Posterior vena cava (tissue), 2 donors: ENCODE measurements at places on chromosomes 13 and 19.

DNA sequence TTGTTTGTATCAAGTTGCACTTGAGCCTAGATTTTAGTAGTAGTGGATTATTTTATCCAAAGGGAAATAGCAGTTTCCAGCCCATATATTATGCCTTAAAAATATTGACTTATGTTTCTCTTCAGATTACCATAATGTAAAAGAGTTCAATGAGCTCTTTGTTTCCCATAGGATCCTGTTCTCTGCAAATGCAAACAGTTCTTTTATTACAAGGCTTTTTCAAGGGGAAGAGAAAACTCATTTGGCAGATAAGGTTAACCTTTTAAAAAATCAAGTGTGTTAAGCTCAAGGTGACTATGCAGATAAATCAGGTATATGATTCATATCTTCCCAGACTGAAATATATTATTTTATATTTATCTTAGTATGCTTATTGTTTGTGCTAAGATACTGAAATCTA is 961.2 kb upstream of the SPRY2 start:
- no peak for DNase-seq

DNA sequence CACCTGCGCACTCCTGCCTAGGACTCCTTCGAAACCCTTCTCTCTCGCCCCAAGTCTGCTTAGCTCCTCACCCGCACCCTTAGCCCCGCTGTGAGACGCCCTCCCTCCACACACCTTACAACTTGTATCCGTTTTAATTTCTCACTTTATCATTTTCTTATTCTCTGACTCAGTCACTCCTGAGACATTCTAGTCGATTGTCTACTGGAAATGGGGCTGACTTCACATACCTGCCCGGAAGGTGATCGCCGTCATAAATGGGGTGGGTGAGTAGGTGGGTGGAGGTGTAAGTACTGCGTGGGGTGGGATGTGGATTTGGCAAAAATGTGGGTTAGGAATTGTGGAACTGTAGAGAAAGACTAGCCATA is 714 bp downstream of the NDFIP2 start:
- no peak for DNase-seq

DNA sequence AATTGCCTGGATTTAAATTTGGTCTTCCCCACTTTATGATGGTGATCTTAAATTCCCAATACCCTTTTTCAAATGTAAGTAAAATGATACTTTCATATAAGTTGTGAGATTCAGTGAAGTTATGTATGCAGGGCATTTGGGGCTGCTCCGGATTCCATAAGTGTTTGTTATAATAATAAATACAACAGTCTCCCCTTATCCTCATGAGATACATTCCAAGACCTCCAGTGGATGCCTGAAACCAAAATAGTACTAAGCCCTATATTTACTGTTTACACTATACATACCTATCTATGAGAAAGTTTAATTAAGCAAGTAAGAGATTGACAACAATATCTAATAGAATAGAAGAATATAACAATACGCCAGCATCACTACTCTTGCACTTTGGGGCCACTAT is 2237.8 kb downstream of the PCDH9 start:
- DNase-seq = no peak

DNA sequence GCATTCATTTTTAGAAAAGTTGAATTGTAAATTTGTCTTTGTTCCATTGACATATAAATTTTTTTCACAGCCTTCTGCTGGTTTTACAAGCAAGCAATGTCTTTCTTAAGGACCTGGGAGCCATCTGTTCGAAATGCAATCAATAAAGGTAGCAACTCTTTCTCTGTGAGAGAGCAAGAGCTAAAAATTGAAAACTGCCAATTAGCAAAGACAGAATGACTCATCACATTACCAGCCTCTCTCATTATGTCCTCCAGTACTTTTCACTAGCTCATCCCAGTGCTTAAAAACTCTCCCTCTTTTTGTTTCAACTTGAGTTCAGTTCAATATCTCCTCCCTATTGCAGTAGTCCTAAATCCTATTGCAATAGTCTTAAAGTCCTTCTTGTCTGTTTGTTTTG is 760.7 kb upstream of the SLITRK6 start:
- DNase-seq = no peak

DNA sequence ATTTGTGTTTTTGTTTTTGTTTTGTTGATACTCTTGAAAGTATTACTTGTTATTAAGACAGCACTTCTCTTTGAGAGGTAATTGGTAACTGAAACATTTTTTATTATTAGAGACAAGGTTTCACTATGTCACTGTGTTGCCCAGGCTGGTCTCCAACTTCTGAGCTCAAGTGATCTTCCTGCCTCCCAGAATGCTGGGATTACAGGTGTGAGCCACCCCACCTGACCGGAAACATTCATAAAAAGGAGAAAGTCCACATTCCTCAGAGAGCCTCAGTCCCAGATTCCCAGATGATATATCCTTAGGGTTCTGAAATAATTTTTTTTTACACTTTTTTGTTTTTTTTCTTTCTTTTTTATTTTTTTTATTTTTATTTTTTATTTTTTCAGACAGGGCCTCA is 2.7 kb downstream of the CARM1 start:
- DNase-seq = no peak

GRCh38 chr13:51158880-51159518 is 47.9 kb upstream of the C13orf42 start:
- DNase-seq = no peak

DNA sequence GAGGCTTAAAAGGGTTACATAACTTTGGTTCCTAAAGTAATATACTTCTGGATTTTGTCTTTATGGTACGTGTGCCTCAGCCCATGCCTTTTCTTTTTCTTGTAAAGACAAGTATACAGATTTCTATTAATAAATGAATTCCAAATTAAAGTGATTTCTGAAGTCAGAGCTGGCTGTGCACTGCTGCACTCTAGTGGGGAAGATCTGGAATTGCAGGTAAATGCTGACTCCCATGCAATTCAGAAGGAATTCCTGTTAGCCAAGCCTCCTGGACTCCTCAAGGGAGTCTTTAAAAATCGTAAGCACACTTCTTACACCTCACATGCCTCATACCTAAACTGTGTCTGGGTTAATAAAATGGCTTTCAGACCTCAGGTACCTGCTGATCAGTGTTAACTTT is 118.4 kb upstream of the SLC7A1 start:
- no peak for DNase-seq

DNA sequence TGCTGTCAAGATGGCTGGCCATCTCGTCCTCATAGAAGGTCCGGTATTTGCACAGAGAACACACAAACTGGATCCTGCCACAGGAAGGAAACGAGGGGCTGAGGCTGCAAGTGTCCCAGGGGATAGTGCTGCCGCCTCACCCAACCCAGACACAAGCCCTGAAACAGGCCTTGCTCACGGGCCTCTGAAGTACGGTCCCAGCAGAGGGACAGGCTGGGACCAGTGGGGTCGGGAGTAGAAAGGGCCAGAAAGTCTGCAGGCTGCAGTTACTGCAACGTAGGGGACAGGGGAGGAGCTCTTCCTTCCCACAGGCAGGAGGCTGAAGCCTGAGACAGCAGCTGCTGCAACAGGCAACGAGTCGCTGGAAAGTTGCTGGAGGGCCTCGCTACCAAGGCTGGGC is 18.2 kb upstream of the AKAP8 start:
- no peak for DNase-seq

- DNase-seq = no peak
Observed at GRCh38 chr13:43444081-43444480, 342.7 kb downstream of the ENOX1 start.

DNA sequence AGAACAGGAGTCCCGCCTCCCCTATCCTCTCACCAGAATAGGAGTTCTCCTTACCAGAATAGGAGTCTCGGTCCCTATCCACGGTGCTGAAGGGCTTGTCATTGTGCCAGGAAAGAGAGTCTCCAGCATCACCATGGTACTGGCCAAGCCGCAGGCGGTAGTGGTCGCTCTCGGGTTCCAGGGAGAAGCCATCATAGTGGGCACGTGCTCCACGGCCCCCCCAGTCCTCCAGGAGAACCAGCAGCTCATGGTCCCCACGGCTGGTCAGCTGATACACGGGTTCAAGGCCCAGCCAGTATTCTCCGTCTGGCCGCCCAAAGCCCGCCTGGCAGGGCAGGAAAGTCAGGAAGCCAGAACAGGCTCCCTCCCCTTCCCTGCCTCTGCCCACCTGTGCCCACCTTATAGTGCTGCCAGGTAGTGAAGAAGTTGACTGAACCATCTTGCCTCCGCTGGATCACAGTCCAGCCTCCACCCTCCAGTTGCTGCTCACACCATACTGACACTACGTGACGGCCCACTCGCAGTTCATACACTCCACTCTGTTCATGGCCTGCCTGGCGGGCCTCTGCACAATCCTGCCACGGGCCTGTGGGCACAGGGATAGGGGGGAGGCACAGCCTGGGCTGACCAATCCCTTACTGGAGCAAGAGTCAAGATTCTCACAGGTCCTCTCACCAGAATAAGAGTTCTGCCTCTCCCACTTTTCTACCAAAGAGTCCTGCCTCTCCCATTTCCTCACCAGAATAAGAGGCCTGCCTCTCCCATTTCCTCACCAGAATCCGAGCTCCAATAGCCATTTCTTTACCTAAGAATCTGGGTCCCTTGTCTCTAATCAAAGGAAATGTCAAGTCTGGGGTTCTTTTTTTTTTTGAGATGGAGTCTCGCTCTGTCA is 7.4 kb downstream of the SHFL start:
- DNase-seq = no peak

GRCh38 chr13:77745784-77746183 is 48.3 kb downstream of the SLAIN1 start:
- no peak for DNase-seq

DNA sequence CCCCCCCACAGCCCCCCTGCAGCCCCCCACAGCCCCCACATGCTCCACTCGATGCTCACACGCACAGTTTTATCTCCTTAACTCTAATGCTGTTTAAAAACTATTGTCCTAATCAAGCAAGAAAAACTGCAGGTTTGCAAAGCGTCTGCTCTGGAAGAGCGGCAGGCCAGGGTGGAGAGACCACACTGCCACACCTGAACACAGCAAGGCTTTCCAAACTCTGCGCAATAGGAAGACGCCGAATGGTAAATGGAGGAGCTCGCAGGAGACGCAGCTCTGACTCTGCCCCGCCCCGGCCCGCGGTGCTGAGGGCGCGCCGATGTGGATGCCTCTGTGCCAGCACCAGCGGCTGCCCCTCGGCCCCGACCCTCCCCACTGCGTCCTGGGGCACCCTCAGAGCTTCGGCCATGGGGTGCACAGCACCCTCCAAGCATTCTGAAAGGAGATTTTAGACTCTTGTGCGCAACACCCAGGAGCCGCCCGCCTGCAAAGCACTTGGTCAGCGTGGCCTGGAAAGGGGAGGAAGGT is 32.4 kb downstream of the RASA3 start:
- DNase-seq = no peak

GRCh38 chr19:5017235-5017634 is 48.3 kb downstream of the KDM4B start:
- no peak for DNase-seq

- no peak for DNase-seq
Observed at GRCh38 chr13:26839682-26840081, 79.1 kb upstream of the GPR12 start.

GRCh38 chr13:40077396-40078027 is 422.1 kb downstream of the COG6 start:
- no peak for DNase-seq
